Liver (tissue), 10 donors: ENCODE measurements at places on chromosomes 7 and 10.
A peak's percentile ranks its signal among the peaks of the same experiment; 100 is the strongest.

DNA sequence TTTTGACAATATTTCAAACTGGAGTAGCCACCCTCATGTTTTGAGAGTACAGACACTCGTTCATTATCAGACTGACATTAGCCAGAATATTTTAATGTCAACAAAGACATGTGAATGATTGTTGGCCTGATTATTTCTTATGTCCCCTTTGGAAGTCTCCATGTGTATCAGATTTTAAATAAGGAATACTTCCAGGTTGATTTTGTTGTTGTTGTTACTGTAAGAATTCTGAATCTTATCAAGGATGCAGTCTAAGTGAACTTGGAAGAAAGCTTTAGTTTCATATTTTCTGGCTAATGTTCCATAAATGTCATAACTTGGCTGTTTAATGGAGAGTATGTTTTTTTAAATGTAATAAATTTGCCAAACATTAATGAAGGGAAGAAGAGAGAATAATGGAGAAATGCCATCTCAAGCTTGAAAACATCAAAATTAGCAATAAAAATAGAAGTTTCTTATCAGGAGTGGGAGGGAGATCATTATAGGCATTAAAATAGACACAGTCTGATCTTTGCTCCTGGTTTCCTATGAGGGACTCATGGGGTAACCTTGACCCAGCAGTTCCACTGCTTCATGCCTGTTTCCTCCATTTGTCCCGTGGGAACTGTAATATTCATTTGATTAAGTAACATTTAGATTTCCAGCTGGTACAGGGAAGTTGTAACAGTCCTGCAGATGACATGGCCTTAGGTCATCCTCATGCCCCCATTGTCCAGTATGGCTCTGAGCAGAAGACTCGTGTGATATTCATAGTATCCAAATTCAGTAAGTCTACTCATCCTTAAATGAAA, 122.4 kb upstream of the KIAA1217 start:
- no peak for DNase-seq

DNA sequence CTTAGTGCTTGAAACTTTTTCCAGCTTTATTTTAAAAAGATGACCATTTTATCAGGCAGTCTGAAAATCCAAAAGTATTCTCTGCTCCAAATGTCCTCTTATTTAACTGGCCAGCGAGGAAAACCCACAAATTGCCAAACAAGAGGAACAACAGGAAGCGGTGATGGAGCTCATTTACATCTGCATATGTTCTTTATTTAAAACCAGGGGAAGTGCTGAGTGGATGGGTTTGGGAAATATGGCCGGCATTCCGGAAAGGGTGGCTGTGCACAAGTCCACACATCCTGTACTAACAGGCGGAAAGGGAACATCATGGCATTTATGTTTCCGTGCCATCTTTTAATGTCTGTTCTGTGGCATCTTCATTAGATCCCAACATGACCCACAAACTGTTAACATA, 974.5 kb downstream of the LRMDA start:
- no peak for DNase-seq

DNA sequence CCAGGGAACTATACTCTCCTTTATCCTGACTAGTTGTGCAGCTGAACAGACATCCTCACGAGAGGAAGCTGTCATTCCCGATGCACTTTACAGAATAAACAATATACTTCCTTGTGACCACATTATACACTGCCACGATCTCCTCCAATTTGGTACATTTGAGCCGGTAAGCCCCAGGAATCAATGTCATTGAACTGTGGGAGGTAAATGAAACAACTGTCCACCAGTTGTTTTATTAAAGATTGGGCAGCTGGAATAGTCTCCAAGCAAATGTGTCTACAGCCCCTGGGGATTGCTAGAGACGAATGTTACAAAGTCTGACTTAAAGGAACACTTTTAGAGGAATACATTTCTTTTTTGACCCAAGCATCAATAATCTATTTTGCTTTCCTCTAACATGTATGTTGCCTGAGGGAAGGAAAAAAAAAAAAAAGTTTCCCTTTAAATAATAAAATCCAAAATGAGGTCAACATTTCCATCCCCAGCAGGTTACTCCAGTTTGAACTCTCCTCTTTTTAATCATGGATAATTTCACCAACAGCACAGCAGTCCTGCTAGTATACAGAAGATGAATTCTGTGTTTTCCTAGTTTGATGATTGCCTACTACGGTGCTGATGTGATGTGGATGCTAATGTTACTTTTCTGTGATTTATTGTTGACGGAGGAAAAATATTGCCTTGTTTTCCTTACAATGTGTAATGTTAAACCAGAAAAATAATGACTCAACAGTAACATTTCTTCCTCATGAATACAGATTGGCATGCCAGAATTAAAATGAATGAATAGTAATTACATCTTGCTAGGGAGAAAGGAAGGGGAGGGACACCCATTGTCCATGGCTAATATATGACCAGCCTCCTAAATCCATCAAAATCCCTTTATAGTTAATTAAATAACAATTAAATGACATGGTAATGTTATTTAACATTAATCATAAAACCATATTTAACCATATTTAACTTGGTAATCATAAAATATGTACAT, 360.9 kb downstream of the NEBL start:
- DNase-seq: no peak

DNA sequence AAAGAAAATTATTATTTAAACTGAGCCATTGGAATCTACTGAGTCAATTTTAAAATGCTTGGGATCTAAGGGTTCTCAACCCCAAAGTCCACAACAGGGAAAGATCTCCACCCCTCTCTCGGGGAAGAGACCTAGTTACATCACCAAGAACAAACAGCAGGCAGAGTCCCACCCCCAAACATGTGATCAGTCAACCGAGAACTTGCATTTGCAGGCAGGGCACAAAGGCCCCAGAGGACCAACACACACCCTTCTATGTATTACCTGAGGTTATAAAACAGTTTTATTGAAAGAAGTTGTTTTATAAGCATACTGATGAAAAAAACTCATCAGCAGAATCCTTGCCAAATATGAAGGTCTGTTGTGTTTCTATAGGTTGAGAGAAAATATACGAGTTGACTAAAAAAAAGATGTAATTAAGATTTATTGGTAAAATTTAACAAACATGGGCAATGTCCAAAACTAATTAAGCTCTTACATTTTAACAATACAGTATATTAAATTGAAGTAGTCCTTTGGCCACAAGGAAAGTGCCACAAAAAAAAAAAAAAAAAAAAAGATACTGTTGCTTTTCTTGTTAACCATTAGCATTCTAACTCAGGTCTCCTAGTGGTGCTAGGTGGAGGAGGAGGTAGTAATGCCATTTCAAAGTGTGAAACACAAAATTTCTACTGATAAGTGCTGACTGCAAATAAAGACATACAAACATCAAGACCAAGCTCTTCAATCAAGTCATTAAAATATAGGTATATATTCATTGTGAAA, 975 bp upstream of the USP54 start:
- DNase-seq: peak; percentile 45

- DNase-seq: peak; percentile 44
Observed at GRCh38 chr10:24951201-24952142, 934 bp downstream of the PRTFDC1 start.

DNA sequence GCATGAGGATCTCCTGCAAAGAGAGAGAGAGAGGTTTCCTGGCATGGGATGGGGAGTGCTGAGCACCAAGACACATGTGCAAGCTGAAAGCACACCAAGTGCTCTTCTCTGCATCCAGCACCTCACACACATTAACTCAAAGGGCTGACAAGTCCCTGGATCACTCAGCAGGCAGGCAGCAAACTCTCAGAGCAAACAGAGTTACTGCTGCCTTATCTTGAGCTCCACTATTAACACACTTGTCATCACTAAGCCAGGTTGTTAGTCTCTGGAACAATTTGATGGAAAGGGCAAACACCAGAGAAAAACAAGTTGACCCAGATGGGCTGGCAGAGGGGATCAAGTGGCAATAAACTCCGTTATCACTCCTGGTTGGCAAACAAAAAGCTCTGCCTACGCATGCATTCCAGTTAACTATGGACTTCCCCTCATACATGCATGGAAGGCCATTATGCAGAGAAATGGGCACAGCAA, 349.9 kb downstream of the KCNMA1 start:
- DNase-seq: no peak

GRCh38 chr10:85547460-85548023, 819.1 kb downstream of the GRID1 start:
- no peak for DNase-seq

- DNase-seq: no peak
Observed at GRCh38 chr7:97409346-97409745, 291.8 kb downstream of the SDHAF3 start.

DNA sequence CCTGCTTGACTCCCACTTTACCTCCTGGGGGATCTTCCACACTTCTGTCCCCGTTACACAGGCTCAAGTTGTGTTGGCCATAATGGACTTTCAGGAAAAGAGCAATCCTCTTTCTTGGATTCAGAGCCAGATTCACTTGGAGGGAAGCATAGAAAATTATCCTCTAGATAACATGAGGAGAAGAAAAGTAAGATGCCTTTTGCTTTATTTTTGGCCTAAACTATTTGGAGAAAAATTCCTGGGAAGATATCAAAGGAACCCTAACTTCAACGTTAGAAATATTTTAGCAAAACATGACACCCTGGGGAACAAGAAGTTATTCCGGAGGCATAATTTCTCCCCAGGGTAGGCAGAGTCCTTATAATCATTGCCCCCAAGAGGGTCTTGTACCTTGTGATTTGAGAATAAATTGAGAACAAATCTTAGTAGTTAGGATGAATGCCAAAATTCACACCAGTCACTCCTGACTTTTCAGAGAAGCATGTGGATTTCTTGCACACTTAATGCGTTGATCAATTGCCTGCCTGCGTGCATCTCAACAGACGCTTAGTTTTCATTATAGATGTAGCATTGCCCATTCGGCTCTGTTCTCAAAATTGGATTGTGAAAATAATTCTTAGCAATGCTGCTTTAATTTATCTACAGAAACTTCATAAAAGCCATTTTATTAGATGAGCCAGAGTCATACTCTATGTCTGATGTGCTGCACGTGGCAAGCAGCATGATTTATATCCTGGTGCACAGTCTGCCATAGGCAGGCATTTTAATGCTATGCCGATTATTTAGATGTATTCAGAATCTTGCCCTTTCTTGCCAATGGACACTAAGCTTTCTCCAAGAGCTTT, 224.4 kb downstream of the C7orf25 start:
- DNase-seq: no peak

- DNase-seq: peak; percentile 29
Observed at GRCh38 chr10:70774810-70775678, 10.1 kb downstream of the TBATA start.

DNA sequence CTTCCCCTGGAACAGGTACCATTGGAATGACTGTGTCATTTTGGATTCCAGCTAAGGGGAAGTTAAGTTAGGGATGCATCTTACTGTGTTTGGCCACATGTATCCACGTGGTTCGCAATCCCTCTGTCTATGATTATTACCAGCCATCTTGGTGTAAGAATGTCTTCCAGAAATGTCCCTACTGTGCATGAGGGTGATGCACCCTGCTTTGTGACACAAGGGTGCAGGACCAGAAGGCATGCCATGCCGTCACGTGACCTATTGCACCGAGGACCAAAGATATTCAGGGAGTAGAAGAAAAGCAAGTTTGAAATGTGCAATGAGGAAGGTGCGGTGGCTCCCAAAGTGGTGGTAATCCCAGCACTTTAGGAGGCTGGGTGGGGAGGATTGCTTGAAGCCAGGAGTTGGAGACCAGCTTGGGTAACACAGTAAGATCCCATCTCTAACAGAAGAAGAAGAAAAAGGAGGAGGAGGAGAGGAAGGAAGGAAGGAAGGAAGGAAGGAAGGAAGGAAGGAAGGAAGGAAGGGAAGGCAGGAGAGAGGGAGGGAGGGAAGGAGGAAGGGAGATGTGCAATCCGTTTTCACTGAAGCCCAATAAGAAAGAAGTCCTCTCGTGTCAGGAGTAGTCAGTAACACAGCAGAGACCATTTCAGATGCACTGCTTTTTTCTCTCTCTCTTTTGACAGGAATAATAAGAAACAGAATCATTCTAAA, 42.5 kb upstream of the USP6NL start:
- no peak for DNase-seq

DNA sequence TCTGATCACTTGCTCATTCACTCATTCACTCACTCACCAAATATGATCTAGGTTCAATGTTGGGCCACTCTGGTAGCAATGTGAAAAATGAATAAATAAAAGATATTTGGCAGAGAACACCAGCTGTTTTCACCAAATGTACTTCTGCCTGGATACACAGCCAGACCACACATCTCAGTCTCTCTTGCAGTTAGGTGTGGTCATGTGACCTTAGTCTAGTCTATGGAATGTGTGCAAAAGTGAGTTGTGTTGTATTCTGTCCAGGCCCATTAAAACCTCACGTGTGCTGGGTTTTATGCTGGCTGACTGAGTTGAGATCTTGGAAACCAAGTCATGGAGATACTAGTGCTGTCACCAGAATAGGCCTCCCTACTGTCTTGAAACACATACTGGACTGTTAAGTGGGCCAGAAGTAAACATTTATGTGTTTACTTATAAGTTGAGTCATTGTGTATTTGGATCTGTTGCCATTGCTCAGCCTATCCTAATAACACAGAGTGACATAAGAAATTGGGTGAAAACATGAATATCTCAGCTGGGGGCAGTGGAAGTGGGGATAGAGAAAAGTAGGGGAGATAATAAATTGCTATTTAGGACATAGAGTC, 145.5 kb downstream of the PTEN start:
- DNase-seq: no peak

DNA sequence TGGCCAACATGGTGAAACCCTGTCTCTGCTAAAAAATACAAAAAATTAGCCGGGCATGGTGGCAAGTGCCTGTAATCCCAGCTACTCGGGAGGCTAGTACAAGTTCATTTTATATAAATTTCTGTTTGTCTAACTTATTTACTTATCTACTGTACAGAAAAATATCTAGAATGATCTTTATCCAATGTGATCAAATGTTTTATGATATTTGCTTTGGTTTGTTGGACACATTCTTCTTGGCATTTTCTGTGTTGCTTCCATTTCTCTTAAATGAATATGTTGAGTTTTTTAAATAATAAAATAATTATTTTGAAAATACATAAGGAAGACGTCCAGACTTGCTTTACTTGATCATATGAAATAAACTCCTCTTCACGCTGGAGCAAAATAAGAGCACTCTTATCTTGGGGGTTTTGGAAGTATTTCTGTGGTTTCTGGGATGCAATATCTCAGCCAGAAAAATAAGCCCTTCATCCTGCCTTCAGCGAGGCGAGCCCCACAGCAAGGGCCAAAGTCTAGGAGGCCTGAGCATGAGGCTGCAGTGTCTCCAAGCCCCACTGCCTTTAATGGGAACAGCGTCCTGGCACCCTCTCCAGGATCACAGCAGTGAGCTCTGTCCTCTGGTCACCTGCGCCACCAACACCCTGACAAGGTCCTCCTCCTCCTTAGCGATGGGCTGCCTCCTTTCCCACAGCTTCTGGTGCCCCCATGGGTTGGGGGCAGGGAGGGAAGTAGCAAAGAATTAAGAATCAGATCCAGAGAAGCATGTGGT, 480.2 kb downstream of the KCNMA1 start:
- DNase-seq: no peak

DNA sequence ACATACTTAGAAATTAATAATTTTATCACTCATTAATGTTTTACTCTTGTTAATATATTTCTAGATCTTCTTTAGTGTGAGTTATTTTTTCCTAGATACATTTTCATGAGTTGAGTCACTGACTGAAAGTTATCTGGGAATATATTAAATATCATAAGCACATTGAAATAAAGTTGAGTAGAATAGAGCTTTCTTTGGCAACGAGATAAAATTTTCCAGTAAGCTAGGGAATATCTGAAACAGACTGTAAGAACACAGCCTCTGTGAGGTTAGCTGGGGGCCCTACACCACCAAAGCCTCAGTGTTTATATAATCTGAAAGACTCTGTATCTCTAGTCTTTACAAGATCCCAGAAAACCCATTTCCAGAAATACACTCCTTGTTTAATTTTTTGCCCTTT, 347.8 kb upstream of the PLXDC2 start:
- no peak for DNase-seq
